ENCODE measurements at places on chromosomes 12 and 14.
A peak's percentile ranks its signal among the peaks of the same experiment; 100 is the strongest.

DNA sequence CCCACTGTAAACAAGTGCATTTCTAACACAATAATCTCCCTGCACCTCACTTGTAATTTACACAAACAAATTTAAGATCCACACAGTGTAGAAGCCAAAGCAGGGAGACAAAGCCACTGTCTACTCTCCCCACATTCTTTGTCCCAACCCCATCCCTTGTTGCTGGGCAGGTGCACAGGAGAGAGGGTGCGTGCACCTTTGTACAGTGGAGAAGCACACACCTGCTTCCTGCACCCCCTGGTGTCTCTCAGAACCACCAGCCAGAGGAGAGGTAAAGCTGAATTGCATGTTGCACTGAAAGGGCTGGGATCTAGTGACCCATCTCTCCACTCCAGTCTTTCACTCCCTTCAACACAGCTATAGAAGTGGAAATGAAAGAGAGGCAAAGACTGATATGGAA lies 51.4 kb upstream of the IFNG-AS1 start:
- ATAC-seq: peak; percentile 34

DNA sequence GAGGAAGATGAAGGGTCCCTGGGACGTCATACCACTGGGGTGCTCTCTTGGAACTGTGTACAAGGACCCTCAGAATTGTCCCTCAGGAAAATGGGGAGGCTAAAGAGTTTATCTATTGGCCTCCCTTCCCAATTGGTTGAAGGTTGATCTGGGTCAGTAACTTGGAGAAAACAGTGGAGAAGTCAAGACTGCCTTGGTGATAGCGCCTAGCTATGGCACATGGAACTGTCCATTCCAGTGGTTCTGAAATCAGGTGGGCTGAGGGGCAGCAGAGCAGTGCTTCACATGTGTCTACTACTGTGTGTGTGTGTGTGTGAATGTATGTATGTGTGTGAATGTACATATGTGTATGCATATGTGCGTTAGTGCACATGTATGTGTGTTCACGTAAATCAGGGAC lies 316.1 kb downstream of the AACS start:
- no peak for ATAC-seq

GRCh38 chr12:62919838-62920237 lies 15.1 kb downstream of the PPM1H start:
- no peak for ATAC-seq

DNA sequence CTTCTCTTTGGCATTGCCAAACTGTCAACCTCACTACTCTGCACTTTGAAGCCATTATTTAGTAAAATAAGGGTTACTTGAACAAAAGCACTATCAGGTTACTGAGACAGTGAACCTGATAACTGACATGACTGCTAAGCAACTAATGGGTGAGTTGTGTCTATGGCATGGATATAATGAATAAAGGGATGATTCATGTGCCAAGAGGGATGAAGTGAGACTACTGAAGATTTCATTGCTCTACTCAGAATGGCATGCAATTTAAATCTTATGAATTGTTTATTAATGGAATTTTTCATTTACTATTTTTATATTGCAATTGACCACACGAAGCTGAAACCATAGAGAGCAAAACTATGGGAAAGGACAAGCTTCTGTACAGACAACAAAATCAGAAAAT lies 74.4 kb downstream of the CEP128 start:
- no peak for ATAC-seq

- no peak for ATAC-seq
Measured at GRCh38 chr14:63204407-63205043, at the start of gene RHOJ. Gene RHOJ (plus strand): TSS chr14:63204443. CDS start chr14:63204870, 427 bp downstream.

GRCh38 chr14:54942913-54943312 lies 40.3 kb upstream of the GCH1 start:
- ATAC-seq: no peak

DNA sequence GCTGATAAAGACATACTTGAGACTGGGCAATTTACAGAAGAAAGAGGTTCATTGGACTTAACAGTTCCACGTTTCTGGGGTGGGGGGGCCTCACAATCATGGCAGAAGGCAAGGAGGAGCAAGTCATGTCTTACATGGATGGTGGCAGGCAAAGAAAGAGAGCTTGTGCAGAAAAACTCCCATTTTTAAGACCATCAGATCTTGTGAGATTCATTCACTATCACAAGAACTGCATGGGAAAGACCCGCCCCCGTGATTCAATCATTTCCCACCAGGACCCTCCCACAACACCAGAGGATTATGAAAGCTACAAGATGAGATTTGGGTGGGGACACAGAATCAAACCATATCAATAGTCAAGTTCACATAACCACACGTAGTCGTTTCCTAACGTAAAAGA lies 85.5 kb downstream of the USP15 start:
- ATAC-seq: no peak

- no peak for ATAC-seq
Measured at GRCh38 chr12:54196396-54196795, 7.6 kb upstream of the SMUG1 start.

DNA sequence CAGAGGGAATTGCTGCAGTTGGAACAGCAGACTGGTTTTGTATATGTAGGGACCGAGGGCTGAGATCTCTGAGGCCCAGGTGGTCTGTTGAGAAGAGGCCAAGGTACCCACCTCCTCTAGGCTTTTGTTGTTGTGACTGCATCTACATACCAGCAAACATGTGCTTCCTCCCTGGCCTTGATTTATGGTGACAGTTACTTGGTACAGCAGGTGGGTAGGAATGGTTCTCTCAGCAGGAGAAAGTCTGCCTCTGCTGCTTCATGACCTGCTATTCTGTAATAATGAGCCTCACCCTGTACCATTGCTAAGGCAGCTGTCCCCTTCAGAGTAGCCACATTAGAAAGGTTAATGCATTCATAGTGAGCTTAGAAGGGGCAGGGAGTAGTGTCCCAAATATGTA lies 196.7 kb upstream of the PELI2 start:
- ATAC-seq: no peak

DNA sequence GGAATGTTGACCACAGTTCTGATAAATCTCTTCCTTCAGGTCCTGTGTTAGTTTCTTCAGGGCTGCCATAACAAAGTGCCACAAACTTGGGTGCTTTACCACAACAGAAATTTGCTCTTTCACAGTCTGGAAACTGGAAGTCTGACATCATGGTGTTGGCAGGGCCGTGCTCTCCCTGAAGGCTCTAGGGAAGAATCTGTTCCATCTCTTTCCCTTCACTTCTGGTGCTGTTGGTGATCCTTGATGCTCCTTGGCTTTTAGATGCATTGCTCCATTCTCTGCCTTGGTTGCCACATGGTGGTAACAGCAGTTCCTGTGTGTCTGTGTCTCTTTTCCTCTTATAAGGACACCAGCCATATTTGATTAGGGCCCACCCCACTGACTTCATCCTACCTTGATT lies 32.2 kb downstream of the HMGA2 start:
- no peak for ATAC-seq

DNA sequence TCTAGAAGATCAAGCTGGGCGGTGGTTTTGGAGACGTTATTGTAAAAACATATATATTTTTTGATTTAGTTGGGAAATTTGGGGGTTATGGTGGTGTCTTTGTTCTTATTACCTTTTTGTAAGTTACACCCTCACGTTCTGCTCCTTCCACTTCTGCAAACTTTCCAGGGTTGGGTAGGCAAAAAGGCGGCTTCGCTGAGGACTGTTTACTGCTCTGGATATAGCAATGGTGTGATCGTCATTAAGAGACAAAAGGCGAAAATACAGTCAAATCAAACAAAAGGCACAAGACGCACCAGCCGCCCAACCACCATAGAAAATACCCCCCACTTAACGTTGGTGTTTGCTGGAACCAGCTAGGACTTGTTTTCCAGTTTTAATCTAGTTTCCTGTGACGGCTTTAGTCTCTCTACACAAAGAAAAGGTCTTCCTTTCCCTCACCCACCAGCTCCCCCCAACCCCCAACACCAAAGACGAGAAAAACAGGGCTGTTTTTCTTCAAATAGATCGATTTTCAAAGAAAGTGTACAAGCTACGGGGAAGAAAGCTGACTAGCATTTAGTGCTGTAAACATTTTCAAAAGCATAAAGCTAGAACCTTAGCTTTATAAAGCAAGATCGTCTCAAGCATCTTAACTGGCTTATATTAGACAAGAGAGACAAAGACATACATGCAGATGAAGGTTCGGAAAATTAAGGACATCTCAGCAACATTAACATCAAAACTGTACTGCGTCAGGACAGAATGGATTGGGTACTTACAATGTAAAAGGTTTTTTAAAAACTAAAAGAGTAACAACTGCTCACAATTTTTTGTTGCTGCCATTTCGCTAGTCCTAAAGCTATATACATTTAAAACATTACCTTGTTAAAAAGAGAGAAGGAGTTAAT lies 2.0 kb upstream of the SETD1B start:
- no peak for ATAC-seq
